ENCODE measurements at places on chromosomes 5 and 9.

GRCh38 chr5:131252824-131253171, 11.1 kb upstream of the CDC42SE2 start:
- DNase-seq: peak; percentile 89

DNA sequence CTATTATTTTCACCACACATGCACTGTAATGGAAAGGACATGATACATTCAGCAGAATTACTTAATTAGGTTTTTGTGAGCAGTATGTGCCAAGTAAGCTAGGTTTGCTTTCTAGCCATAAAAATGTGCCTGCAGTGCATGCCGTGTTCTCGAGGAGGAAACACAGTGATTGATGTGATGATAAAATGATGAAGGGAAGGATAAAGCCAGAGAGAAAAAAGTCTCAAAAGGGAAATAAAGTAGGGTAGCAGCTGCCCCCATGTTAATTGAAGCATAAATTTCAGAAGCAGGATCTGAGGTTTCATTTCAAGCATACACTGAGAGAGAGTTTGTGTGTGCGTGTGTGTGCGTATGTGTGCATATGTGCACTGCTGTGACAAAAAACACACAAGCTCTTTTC, 714.2 kb upstream of the C9orf72 start:
- no peak for DNase-seq

GRCh38 chr5:146098047-146098446, 7.3 kb downstream of the PLAC8L1 start:
- DNase-seq: no peak

DNA sequence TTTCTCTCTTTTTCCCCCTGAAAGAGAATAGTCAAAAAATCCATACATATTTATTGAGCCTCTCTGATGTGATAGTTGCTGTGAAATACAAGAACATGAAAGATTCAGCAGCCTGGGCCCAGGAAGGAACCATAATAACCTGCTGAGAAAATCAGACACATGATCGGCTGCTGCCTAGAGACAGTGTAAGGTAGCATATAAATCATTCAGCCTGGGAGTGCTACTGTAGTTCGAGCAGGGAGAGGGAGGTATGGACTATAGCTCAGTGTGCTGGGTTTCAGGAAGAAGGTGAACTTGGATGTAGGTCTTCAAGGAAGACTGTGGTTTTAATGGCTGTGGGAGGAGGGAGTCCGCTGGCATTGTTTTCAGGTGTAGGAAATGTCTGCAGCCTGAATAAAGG, 469.1 kb downstream of the RAB3C start:
- DNase-seq: no peak

DNA sequence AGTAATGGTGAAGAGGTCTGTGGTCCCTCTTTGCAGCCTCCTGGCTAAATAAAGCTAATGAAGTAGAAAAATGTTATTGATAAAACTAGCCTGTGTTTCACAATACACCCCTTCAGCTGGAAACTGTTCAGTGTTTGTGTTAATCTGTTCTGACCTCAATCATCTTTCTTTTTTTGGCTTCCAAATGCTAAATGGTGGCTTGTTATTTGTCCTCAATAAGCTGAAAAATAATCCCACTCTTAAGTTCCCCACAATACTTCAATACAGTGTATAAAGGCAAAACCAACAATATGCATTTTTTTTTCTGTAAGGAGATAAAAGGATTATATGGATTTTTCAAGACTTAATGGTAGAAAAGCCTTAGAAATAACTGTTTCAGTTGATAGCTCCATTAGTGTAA, 560.5 kb downstream of the TUSC1 start:
- no peak for DNase-seq

- DNase-seq: no peak
Observed at GRCh38 chr5:175784230-175784629, 87.1 kb upstream of the CPLX2 start.

GRCh38 chr5:31806561-31806960, 167.6 kb downstream of the PDZD2 start:
- DNase-seq: no peak

DNA sequence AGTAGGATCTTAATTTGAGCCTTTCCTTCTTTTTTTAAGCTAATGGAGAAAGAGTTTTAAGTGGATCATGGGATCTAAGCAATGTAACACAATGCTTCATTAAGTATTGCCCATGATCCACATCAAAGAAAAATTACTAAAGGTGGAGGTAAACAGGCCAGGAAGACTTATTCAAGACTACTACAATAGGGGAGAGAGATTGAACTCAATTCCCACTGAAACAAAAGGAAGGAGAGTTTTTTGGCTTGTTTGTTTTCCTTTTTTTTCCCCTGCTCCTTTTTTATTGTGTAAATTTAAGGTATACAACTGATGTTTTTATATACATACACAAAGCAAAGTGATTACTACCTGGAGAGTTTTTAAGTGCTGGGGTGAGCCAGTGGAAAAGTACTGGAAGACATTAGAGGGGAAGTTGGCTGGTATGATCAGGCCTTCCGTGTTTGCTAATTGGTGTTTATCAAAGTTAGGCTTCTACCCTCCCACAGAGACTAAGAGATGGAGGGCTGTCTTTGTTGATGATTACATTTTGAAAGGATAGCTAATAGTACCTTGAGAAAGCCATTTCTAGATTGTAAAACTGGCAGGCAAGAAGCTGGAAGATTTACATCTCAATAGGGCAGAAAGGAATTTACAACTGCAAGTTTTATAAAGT, 262.7 kb downstream of the CHSY3 start:
- DNase-seq: no peak

DNA sequence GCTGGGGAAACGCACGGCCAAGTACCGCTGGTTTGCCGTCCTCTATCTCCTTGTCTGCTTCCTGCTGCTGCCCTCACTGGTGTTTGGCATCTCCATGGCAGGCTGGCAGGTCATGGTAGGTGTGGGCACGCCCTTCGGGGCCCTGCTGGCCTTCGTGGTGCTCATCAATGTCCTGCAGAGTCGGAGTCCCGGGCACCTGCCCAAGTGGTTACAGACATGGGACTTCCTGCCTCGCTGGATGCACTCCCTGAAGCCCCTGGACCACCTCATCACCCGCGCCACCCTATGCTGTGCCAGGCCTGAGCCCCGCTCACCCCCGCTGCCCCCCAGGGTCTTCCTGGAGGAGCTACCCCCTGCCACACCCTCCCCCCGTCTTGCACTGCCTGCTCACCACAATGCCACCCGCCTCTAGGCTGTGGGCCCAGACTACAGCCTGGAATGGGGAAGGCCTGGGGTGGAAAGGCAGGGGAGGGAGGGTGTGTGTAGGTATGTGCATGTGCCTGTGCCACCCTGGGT, 2.5 kb downstream of the PFN3 start:
- DNase-seq: no peak

DNA sequence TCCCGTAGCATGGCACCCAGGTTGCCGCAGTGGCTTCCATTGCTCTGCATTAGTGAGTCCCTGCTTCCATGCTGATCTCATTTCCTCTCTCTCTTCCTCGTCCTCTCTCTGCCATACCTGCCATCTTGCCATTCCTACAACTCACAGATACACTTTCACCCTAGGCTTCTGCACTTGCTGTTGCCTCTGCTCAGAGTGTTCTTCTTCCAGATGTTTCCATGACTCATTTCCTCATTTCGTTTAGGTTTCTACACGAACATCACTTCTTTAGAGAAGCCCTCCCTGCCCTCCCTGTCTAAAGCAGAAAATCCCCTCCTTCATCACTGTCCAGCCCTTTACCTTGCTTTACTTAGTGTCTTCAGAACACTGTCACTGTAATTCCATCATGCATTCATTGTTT, 115.2 kb upstream of the WWC1 start:
- DNase-seq: no peak

DNA sequence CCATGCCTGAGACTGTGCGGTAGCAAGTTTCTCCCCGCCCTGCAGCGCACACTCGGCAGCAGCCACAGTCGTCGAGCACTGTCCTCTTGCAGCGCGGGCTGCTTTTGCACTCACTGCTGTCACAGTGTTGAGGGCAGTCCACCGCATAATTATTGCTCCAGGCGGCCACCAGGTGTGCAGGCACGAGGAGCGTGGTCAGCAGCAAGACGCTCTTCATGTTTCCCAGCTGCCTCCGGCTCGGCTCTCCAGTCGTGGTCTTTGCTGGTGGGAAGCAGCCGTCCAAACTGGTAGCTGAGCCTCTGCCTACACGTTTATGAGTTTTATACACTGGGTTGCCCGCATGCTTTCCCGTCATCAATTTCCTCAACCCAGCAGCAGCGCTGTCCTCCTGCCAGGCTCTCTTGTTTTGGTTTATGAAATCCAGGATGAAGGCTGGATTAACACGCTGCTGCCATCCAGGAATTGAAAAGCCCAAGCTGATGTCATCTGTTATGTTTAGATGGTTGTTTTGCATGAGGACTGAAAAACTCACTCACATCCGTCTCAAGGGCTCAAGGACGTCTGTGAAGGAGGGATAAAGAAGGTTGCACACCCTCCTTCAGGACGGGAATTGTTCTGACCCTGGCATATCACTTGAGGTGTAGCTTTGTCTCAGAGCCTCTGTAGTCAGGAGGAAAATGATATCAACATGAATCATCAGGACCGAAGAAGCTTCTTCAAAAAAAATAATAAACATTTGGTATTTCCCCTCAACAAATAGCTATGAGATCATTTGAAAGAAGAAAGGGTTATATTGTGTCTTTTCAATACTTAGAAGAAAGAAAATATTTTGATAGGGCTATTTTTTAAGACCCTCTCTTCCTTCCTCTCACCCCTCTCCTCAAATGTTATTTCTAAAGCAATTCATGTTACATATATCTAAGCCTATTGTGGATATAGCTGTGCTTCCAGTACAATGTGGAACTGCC, at the start of gene ESM1:
ESM1 (minus strand) TSS at position 293 of the 968 bp plus-strand sequence; CDS start at position 217, 76 bp downstream.
- DNase-seq: no peak

- no peak for DNase-seq
Observed at GRCh38 chr5:66987949-66988838, 208.4 kb downstream of the CD180 start.

Measured in GDM1 (cell line).